ENCODE measurements at places on chromosomes 1 and 21.

GRCh38 chr1:172497230-172497629 is 35.7 kb upstream of the SUCO start:
- DNase-seq = no peak

DNA sequence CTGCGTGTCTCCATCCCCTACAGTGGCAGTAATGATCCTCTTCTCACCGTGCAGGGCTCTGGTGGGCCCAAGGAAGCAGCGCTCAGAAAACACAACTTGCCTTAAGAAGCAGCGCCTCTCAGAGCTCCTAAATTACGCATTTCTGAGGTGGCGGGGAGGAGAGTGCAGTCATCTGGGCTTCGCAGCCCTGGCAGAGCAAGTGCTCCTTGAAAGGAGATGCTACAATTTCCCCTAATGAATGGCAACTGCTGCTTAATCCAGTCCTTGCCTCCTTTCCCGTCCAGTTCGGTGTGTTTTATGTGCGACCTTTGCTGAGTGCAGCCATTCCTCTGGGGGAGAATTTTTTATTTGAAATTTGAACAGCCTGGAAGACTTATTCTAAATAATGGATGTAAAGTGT is 287.3 kb downstream of the PTPRU start:
- no peak for DNase-seq

- no peak for DNase-seq
Observed at GRCh38 chr1:200180821-200181220, 153.3 kb downstream of the NR5A2 start.

DNA sequence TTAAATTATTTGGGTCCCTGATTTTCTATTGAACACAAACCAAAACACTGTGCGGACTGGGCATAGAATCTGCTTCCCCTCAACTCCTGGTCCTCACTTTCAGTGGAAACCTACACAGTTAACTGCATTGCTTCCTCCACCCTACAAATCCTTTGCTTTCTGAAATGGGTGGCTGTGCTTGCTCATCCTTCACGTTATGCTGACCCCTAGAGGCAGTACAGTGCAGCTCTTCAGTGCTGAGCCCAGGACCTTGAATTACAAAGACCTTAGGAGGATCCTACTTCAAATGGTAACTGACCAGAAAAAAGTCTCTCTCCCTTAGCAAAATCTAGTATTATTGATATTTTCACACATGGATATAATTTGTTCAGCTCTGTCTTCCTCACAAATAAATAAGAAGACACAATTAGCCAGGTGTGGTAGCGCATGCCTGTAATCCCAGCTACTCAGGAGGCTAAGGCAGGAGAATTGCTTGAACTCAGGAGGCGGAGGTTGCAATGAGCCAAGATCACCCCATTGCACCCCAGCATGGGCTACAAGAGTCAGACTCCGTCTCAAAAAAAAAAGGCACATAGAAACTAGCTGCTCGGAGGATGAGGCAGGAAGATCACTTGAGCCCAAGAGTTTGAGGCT is 63.4 kb upstream of the L1TD1 start:
- no peak for DNase-seq

DNA sequence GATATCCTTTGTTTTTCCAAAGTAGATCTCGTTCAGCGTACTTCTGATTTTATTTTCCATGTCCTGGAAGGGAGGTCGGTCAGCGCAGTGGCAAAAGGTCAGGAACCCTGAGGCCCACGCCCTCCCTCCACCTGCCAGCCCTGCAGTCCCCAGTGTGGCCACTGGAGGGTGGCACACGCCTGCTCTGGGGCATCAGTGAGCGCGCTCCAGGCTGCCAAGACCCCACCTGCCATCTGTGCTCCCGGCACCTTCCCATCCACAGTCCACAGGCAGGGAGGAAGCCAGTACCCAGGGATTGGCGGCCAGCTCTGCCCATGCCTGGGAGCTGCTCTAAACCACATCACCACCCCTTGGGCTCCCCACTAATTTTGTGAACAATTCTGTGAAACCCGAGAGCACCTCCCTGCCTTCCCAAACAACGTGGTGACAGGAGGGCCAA is 32.3 kb downstream of the SLC66A1 start:
- DNase-seq = no peak

- DNase-seq = no peak
Observed at GRCh38 chr1:59266927-59267293, 30.0 kb upstream of the FGGY start.

GRCh38 chr1:204408074-204408507 is 3.5 kb downstream of the PPP1R15B start:
- peak; percentile 19 for DNase-seq

- DNase-seq = no peak
Observed at GRCh38 chr1:201841265-201841912, 12.4 kb downstream of the IPO9 start.

GRCh38 chr1:98766255-98766654 is 104.7 kb downstream of the SNX7 start:
- no peak for DNase-seq
